ENCODE measurements at places on chromosomes 4 and X.

- DNase-seq: no peak
Measured at GRCh38 chr4:68748181-68748991, 67.4 kb upstream of the UGT2B10 start.

- DNase-seq: no peak
Measured at GRCh38 chr4:28548594-28548993, 1688.0 kb downstream of the STIM2 start.

DNA sequence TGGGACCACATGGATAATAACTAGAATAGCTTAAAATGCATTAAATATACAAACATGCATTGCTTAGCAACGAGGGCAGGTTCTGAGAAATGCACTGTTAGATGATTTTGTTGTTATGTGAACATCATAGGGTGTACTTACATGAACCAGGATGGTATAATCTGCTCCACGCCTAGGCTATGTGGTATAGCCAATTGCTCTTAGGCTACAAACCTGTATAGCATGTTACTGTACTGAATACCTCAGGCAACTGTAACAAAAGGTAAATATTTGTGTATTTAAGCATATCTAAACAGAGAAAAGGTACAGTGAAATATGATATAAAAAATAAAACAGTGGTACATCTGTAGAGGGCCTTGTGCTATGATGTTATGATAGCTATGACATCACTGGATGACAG is 169.2 kb upstream of the IL15 start:
- DNase-seq: no peak

DNA sequence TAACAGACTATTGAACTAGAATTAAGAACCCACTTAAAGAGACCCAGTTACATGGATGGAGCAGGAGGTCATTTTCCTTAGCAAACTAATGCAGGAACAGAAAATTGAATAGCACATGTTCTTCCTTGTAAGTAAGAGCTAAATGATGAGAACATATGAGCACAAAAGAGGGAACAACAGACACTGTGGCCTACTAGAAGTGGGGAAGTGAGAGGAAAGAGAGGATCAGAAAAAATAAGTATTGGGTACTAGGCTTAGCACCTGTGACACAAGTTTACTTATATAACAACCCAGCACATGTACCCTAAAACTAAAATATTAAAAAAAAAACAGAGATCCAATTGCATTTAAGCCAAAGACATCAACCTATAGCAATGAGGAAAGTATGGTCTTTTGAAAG is 26.2 kb downstream of the ARAP2 start:
- DNase-seq: no peak

- no peak for DNase-seq
Measured at GRCh38 chr4:185681604-185682003, 130.4 kb downstream of the SORBS2 start.

GRCh38 chr4:78799551-78800495 is 23.7 kb downstream of the BMP2K start:
- DNase-seq: no peak

DNA sequence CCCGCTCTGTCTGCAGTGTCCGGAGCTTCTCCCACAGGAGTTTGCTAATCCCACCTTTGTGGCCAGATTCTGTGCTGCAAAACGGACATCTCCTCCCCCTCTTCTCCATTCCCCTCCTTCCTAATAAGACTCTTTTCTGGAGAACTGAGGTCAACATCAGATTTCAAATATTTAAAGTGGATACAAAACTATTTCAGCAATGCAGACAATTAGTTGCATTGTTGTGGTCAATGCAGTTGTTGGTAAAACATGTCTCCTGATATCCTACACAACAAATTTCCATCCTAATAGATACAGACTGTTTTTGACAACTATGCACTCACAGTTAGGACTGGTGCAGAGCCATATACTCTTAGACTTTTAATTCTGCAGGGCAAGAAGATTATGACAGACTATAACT is 5.1 kb upstream of the MCUB start:
- no peak for DNase-seq

DNA sequence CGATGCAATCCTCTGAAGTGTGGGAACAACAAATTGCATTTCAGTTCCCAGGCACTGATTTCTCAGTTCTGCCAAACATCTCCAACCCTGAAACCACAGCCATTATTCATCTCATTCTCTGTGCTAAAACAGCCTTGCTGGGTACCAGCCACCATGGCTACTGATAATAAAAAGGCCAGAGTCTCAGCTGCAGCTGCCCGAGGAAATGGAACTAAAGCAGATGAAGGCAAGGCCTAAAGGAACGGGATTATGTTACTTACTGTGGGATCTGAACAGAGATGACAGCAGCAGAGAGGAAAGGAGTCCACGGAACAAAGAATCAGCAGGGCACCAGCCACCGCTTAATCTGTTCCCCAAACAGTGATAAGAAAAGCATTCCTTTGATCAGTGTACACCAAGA is 155.7 kb downstream of the PAPSS1 start:
- no peak for DNase-seq

DNA sequence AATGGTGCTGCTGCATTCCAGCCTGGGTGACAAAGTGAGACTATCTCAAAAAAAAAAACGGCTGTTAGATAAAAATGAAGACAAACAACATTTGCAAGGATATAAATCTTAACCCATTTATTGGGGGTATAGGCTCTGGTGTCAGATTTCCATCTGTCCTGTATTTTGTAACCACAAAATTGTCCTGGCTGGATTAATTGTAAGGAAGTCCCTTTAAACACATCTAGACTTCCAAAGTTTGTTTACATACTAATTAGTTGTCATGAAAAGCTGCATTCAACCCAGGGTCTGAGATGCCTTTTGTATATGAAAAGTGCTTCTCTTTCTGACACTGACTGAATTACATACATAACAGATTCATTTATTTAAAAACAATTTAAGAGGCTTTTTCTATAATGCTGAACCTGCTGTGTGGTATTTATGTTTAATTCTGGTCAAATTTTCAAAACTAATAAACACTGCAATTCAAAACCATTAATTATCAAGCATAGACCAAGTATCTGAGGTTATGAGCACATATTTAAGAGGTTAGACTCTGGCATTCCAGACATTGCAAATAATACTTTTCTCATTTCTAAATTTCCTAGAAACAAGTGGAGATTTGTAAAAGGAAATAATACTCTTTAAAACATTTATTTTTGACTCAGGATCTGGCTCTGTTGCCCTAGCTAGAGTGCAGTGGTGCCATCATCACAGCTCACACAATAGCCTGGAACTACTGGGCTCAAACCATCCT is 17.5 kb upstream of the UGDH start:
- DNase-seq: no peak

DNA sequence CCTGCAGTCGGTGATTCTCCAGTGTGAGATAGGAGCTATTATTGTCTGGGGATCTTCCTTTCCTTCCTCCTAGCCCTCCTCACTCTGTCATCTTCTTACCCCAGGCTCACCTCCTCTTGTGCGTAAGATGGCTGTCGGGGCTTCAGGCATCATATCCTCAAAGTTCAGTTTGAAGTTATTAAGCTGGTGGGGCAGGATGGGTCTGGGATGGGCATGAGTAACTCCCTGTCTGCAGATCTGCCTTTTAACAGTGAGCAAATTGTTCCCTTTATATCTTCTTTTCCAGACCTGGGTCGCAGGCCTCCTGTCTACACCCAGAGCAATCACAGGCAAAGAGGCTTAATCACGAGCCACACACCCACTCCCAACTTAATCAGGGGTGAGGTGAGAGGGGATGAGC is 900 bp upstream of the MTMR1 start:
- no peak for DNase-seq

DNA sequence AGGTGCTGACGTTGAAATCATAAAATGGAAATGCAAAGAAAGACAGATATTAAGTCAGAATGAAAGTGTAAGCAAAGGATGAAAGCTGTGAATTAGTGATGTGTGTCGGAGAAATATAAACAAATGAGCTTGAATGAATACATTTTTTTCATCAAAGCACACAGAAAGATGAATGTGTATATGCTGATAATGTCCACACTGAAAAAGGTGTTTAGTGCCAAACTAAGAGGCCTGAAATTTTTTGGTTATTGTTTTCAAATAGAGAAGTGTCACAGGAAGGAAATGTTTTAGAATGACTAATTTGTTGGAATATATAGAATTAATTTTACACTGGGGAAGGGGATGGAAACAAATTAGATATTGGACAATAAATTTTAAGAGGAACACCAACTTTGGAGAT is 1217.6 kb downstream of the PCDH18 start:
- DNase-seq: no peak

GRCh38 chr4:128220286-128221235 is 67.1 kb downstream of the PGRMC2 start:
- no peak for DNase-seq

GRCh38 chr4:178090640-178091411 is 648.6 kb upstream of the AGA start:
- DNase-seq: no peak

- DNase-seq: no peak
Measured at GRCh38 chr4:47692691-47693090, 145.2 kb downstream of the CORIN start.

DNA sequence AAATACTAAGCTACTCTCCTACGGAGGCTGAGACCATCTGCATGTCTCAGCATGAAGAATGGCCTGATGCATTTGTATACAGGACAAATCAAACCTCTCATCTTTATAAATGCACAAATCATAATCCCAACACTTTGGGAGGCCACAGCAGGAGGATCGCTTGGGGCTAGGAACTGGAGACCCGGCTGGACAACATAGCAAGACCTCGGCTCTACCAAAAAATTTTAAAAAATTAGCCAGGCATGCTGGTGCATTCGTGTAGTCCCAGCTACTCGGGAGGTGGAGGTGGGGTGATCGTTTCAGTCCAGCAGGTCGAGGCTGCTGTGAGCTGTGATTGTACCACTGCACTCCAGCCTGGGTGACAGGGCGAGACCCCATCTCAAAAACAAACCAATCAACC is 262.8 kb downstream of the DHRSX start:
- no peak for DNase-seq

- no peak for DNase-seq
Measured at GRCh38 chr4:141660880-141661279, 24.5 kb downstream of the IL15 start.

- no peak for DNase-seq
Measured at GRCh38 chr4:157035471-157035870, 40.5 kb upstream of the GLRB start.

All from AG04449 (cell line).